ENCODE measurements at places on chromosomes 5 and 9. TPM values are rescaled to one million over a fixed set of nuclear protein-coding genes. Genes with fewer than 3 reads are reported as not detected.

DNA sequence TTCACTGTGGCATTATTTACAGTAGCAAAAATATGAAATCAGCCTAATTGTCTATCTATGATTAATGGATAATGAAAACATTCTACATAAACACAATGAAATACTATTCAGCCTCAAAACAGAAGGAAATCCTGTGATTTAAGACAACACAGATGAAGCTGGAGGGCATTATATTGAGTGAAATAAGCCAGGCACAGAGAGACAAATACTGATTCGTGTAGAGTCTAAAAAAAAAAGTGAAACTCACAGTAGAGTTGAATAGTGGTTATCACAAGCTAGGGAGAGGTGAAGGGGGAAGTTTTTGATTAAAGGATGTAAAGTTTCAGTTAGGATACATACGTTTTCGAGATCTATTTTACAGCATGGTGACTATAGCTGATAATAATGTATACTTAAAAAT lies 122.2 kb downstream of the ADAMTS6 start:
- H3K4me3 ChIP-seq, result no peak overlapping the region
- no peak for DNase-seq
- no peaks in the 10 kb centered on the region for H3K4me1 ChIP-seq
- no peaks in the 10 kb centered on the region for H3K27me3 ChIP-seq
- H3K27ac ChIP-seq, result no peak overlapping the region

DNA sequence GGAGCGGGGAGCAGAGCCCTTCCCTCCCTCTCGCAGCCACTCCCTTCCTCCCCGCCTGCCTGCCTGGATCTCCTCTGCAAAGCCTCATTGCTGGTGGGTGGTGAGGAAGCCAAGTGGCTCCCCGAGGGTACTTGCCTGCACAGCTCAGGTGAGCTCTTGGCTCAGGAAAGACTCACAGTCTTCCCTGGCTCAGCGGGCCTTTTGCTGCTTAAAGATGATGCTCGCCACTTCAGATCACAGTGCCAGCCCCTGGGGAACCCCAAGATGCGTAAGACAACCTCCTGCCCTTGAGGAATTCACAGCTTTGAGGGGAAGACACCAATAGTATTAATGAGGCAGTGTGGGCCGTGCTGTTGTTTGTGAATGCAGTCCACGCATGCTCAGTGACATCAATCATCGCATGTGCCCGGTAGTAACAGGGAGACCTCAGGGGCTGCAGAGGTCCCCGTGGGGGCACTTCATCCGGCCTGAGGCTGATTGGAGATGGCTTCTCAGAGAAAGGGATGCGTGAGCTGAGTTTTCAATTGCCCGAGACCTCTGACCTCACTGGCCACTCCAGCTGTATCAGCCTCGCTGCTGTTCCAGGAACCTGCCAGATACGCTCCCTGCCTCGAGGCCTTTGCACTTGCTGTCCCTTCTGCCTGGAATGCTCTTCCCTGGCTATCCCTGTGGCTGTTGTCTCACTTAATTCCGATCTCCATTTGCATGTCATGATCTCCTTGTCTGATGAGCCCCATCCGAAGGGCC lies 36.8 kb downstream of the ERGIC1 start:
- H3K36me3 ChIP-seq, result no peaks in the 10 kb centered on the region
- H3K4me3 ChIP-seq, result no peak overlapping the region
- no peak for DNase-seq
- H3K27ac ChIP-seq, result peak overlapping the region; percentile 92
- peaks cover 76% of the 10 kb centered on the region for H3K4me1 ChIP-seq
- no peaks in the 10 kb centered on the region for H3K27me3 ChIP-seq

GRCh38 chr9:126611592-126612325 lies 2.0 kb upstream of the LMX1B start:
- no peak overlapping the region for H3K4me3 ChIP-seq
- H3K36me3 ChIP-seq, result no peaks in the 10 kb centered on the region
- peaks cover 91% of the 10 kb centered on the region for H3K27me3 ChIP-seq
- no peak overlapping the region for H3K27ac ChIP-seq
- H3K4me1 ChIP-seq, result peaks cover 43% of the 10 kb centered on the region
- DNase-seq, result peak; percentile 73

Gene SLC46A2
- total RNA-seq, result 0.04 TPM

- peaks cover 11% of the 10 kb centered on the region for H3K4me1 ChIP-seq
- H3K4me3 ChIP-seq, result no peak overlapping the region
- no peaks in the 10 kb centered on the region for H3K36me3 ChIP-seq
Observed at GRCh38 chr5:173925449-173926071, 37.4 kb downstream of the CPEB4 start.

DNA sequence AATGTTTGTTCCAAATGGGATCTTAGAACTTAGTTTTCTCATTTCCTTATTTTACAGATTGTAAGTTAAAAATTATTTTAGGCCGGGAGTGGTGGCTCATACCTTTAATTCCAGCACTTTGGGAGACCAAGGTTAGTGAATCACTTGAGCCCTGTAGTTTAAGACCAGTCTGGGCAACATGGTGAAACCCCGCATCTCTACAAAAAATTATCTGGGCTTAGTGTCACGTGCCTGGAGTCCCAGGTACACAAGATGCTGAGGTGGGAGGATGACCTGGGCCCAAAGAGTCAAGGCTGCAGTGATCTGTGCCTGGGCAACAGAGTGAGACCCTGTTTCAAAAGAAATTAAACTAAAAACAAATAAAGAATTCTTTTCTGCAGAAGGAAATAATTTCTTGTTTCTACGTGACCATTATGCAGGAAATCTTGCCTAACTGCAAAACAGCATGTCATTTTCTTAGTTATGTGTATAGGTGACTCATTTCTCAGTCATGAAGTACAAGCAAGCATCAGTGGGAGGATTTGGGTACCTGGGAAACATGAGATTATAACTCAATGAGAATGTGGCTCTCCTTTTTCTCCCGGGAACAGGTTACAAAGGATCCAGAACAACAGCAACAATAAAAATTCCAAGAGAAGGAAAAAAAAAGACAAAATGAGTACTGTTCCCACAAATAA lies 375.1 kb upstream of the ST8SIA4 start:
- DNase-seq, result no peak
- no peaks in the 10 kb centered on the region for H3K36me3 ChIP-seq
- no peaks in the 10 kb centered on the region for H3K4me1 ChIP-seq

DNA sequence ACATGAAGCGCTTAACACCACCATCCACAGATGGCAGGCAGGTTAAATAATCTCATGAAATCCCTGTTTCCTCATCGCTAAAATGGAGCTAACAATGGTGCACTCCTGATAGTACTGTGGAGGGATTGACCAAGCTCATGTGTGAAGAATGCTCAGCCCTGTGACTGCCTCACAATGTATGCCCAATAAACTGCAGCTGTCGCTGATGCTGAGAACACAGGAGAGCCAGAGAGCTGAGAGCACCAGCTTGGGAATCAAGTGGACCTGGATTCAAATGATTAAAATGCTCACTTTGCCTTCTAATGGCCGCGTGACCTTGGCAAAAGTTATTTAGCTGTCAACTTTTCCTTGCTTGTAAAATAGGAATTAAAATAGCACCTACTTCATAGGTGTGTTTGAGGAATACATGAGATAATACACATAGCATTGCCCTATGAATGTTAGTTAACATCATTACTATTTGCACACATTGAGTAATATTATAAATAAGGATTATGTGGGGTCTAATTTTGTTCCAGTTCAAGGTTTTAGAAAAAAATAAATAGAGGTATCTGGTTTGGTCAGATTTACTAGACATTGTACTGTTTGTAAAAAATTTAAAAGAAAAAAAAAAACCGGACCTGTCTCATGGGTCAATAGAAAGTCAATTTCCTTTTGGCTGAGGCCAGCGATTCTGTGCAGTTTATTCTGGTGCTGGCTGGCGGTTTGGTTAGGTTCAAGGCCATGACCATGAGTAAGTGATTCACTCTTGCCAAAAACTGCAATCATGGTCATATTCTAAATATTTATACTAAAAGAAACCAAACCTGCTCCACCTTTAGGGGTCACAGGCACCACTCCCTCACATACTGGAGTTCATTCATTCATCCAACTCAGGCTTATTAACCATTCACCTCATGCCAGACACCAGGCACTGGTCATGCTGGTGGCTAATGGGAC lies 101.3 kb downstream of the SH3TC2 start:
- H3K27ac ChIP-seq, result no peak overlapping the region
- H3K27me3 ChIP-seq, result no peaks in the 10 kb centered on the region
- peaks cover 15% of the 10 kb centered on the region for H3K4me1 ChIP-seq

Gene CDH6
- 8.0 TPM for total RNA-seq

- H3K4me1 ChIP-seq, result peaks cover 10% of the 10 kb centered on the region
- H3K4me3 ChIP-seq, result no peak overlapping the region
- DNase-seq, result peak; percentile 30
- peaks cover 17% of the 10 kb centered on the region for H3K27me3 ChIP-seq
- no peaks in the 10 kb centered on the region for H3K36me3 ChIP-seq
Observed at GRCh38 chr5:1168796-1169195, 32.6 kb upstream of the SLC6A19 start.

Gene FOXI1
- total RNA-seq, result not detected

DNA sequence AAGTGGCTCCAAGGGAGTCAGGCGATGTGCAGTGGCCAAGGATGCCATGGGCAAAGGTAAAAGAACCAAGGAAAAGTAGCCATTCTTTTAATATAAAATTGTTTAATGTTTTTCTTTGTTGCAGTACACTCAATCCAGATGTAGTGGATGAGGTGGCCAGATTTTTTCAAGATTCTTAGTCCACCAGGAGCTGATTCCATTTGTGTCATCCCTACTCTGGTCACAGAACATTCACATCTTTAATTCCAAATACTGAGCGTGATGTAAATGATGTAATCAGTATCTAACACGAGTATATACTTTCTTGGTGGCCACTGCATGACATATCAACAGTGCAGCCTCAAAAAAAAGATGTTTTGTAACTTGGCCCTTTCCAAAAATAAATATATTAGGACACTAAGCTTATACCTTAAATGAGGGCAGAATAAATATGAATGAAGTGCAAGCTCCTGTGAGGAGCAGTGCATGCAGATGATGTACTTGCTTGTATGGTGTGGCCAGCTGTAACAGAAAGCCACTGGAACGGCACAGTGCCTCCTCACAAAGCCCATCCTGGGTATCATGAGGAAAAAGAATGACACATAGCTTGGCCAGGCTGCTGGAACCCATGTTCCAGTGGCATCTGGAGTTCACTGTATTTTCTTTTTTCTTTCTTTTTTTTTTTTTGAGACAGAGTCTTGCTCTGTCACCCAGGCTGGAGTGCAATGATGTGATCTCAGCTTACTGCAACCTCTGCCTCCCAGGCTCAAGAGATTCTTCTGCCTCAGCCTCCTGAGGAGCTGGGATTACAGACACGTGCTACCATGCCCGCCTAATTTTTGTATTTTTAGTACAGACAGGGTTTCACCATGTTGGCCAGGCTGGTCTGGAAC lies 6.5 kb upstream of the SPATA24 start:
- no peaks in the 10 kb centered on the region for H3K27me3 ChIP-seq
- peaks cover 23% of the 10 kb centered on the region for H3K36me3 ChIP-seq
- H3K4me3 ChIP-seq, result no peak overlapping the region
- peaks cover 23% of the 10 kb centered on the region for H3K4me1 ChIP-seq
- H3K27ac ChIP-seq, result no peak overlapping the region

Gene IFNB1
- total RNA-seq, result not detected

DNA sequence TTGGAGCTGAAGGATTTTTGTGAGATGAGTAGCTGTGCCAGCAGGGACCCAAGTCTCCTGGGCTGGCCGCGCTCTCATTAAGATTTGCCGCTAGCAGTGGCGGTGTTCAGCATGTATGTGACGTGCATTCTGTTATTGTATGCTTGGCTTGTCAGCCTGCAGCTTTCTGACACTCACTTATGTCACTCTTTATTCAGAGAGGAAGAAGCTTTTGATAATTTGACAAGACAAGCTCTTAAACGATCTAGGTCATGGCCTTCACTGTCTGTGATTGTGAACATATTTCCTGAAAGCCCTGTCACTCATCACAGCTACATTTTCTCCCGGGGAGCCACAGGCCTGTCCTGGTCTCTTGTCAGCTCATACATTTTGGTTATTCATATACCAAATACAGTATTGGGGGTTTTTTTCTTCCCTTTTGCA lies 98.2 kb upstream of the GRHPR start:
- no peak overlapping the region for H3K4me3 ChIP-seq
- H3K27me3 ChIP-seq, result no peaks in the 10 kb centered on the region
- no peak overlapping the region for H3K27ac ChIP-seq
- no peaks in the 10 kb centered on the region for H3K36me3 ChIP-seq
- no peaks in the 10 kb centered on the region for H3K4me1 ChIP-seq

DNA sequence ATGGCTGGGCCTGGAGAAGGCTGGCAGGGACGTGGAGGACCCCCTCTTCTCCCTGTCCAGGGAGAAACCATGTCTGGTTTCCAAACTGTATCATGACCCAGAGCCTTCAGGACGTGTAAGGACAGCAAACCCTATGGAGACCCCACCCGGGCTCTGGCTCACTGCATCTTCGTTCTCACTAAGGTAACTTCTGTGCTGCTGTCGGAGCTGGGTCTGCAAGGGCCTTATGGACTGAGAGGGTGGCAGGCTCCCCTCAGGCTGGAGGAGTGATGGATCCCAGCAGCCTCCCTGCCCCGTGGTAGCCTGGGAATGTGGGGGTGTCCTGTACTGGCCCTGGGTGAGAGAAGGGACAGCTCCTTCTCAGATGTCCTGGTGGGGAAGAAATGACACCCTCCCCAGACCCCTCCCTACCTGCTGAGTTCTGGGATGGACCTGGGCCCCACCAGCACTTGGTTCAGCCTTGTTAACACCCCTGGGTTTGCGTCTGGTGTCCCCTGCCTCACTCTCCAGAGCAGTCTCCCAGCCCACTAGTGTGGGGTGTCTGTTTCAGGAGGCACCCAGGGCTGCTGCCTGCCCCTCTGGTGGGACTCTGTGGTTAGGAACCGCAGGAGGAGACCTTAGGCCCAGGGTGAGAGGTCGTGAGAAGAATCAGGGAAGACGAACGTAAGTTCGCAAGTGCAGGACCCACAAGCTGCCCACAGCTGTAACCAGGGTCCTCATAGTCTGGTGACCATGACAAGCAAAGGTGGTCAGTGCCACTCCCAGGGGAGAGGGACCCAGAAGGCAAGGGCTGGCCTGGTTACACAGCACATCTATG lies 6.6 kb downstream of the SPATA31E1 start:
- H3K4me3 ChIP-seq, result no peak overlapping the region
- DNase-seq, result no peak
- H3K4me1 ChIP-seq, result no peaks in the 10 kb centered on the region
- H3K36me3 ChIP-seq, result no peaks in the 10 kb centered on the region
- no peak overlapping the region for H3K27ac ChIP-seq
- H3K27me3 ChIP-seq, result no peaks in the 10 kb centered on the region

Data from muscle of leg (tissue), 16 donors.